NCI-H2081 treated with DMSO at 0.1 percent for 48 hours (cell line): ENCODE measurements at places on chromosomes 7 and 10.

DNA sequence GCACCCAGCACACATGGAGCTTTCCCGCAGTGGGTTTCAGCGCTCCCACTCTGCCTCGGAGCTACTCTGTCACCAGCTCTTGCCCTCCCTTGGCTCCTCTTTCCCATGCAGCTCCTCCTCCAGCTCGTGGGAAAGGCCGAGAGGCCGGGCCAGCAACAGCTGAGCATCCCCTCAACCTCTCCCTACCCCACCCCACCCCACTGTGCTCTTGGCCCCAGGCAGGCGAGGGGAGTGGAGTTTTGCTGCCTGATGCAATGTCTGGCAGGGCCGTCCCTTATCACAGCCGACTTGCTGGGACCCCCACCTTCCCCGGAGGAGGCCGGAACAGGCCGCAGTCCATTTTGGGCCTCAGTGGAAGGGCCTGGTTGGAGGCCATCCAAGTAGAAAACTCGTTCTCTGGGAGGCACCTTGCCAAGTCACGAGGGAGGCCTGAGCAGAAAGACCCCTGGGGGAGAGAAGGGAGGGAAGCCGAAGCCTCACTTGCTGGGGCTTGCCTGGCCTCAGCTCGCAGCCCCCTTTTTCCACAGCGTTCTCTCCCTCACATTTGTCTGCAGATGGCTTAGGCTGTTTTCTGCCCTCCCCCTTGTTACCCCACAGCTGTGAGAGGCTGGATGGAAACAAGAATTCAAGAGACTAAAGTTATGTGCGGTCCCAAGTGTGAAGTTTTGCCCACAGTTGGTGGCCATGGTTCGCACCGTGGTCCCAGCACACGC is 35.3 kb downstream of the CHST3 start:
- no peak for DNase-seq

DNA sequence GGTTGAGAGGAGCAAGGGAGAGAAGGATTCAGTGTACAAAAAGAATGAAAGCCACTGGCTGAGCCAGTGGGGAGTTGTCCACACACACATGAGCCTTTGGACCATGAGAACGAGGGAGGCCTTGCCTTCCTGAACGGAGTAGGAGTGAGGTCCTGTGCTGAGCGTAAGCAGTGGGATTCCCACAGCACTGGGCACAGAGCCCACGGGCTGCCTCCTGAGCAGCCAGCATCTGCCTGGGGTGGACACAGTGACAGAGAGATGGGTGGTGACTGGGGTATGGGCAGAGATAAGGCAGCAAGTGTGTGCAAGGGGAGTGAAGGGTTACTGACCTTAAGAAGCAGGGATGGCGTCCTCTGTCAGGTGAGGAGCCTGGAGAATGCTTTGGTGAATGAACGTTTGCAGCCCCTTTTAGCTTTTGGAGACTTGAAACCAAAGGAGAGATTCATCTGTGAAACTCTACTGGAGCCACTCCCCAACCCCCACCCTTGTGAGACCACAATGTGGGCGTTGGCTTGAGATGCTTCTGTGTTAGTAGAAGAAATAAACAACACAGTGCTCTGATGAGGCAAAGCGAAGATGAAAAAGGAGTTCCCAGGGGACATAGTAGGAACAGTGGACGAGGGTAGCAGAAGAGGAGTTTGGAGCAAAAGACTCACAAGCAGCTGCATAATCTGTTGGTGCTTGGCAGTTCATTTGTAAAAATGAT is 56.5 kb downstream of the FIGNL1 start:
- DNase-seq = no peak

DNA sequence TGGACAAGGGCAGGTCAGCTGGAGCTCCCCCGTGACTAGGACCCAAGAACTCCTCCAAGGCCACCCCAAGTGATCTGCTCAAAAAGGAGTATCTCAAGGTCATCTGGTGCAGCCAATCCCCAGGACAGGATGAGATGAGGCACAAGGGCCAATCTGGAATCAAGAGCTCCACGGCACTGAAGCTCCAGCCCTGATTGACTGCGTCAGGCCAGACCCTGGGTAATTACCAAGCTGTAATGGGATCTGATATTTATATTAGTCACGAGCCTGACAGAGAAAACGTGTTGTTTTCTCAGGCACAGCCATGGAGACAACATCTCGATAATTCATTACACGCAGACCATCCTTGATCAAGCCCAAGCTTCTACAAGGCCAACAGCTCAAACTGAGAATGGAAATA is 4.2 kb downstream of the KCNMA1 start:
- no peak for DNase-seq

- no peak for DNase-seq
These were observed 301.2 kb downstream of the DPP6 start for GRCh38 chr7:154353355-154353767.

DNA sequence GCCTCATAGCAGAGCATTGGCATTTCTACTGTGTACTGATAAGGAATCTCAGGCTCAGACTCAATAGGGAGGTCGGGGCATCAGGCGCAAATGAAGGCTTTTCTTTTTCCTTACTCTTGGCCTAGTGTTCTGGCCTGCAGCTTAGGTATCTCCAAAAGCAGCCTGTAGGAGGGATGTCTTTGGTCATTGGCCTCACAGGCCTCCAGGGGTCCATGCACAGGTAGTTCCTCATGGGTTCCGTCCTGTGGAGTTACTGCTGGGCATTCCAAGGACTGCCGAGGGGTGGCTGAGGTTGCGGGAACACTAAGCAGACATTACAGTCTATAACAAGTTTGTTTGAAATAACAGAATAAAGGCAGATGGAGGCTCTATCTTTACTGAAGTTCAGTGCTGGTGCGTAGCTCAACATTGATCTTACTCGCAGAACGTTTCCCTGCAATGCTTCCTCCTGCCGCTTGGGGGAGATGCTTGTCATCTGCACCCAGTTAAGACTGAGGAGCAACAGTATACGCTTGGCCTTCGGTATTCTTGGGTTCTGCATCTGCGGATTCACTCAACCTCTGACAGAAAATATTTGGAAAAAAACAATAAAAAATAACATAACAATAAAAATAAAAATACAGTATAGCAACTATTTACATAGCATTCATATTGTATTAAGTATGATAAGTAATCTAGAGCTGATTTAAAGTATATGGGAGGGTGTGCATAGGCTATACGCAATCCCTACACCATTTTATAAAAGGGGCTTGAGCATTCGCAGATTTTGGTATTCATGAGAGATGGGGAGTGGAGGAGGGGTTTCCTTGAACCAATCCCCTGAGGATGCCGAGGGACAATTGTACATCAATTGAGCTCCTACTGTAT is 58.9 kb downstream of the SH2D4B start:
- no peak for DNase-seq

DNA sequence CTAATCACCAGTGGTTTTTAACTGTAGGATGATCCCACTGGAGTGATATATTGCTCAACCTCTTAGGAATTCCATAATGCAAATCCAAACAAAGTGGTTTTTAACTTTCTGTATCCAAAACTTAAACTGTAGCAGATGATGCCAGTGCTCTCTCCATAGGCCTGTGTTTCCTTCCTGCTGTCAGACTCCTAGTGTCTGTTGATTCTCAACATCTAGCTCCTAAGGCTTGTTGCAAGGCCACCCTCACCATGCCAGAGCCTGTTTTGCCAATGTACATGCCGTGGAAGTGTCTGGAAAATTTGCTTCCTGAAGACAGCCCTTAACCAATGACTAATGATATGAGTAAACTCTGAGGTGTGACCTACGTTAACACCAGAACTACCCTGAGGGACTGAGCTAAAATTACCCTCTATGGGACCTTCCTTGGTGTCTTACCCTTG is 39.3 kb downstream of the C1GALT1 start:
- DNase-seq = no peak

DNA sequence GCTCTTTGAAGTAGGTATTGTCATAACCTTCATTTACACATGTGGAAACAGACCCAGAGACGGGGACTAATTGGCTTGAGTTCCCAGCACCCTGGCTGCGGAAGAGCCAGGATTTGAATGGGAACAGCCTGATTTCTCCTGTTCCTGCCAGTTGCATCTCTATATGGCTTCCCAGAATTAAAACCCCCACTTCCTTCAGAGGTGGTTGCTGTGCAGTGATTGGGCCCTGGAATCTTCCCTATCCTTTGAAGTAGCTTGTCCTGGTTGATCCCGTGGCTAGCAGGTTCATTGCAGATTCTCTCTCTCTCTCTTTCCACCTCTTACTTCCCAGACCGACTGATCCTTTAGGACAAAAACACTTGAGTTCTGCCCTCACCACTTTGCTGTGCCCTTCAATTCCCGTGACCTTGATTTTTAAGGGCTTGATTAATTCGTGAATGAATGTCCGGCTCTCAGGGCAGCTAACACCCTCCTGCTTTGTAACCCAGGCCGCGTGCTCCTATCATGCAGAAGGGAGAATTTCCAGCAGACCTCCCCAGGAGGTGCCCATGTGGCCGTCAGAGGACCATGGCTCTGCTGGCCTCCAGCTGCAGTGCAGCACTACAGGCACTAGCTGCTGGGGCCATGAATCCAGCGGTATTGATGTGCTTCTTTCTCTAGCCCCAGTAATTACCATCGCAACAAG is 120.6 kb upstream of the AGK start:
- no peak for DNase-seq

DNA sequence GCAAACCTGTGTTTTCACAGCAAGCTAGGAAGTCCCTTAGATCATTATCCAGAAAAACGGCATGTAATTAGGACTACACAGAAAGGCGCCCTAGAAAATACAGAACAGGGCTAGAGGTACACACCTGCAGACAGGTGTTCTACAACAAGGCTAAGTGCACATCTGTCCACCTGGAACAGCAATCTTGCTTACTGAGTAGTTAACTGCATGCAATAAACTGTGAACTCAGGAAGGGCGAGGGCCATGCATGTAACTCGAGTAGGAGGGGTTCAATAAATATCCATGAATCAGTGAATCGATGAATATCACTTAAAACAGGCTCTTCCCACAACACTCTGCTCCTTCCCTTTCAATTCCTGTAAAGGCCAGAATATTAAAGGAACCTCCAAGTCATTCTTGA is 22.0 kb downstream of the FAM171A1 start:
- DNase-seq = no peak

DNA sequence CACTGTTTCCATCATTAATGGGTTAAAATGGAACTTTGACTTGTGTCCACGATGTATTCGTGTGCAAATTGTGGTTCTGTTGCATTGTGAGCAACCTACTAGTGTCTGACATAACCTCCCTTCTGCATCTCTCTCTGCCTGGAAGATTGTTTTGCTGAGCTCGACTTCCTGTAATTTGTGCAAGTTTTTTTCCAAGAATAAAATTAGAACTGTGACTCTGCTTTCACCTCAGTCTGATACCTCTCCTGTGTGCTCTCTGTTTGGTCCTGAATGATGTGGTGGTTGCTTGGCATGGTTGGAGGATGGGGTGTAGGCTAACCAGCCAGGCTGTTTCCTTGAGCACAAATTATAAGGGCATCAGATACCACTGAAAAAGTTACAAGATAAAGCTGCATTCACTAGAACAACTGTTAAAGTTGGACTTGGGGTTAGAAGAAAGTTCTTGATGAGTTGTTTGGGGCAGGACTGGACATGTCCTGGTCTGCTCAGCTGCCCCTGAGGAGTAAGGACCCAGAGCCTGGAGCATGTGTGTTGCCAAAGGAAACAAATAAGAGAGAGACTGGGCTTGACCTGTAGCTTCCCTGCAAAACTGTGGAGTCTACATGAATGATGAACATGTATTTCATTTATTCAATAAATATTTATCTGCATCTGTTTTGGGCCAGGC is 1.9 kb upstream of the VOPP1 start:
- no peak for DNase-seq

- no peak for DNase-seq
These were observed 55.3 kb downstream of the SLC25A13 start for GRCh38 chr7:96266580-96266979.

DNA sequence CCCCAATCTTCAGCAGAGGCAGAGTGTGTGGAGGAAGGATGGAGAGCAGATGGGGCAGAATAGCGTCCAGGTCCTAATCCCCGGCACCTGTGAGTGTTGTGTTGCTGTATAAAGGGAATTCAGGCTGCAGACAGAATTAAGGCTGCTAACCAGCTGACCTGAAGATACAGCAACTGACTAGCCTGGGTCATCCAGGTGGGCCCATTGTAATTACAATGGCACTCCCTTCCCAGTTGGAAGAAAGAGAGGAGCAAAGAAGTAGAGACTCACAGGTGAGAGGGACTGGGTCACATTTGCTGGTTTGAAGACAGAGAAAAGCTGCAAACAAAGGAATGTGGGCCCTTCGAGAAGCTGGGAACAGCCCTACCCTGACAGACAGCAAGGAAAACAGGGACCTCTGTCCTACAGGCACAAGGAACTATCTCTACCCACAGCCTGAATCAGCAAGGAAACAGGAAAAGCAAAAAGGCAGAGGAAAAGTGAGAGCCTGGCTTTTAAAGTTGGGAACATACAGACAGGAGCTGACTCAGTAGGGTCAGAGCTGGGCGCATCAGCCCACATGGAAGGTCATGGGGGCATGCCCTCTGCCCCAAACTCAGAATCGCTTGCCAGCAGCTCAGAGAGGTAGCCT is 11.6 kb upstream of the TMEM72 start:
- no peak for DNase-seq

- DNase-seq = no peak
These were observed 739.5 kb downstream of the SORCS1 start for GRCh38 chr10:106424981-106425380.

GRCh38 chr7:157784979-157785441 is 448.2 kb downstream of the DNAJB6 start:
- no peak for DNase-seq

DNA sequence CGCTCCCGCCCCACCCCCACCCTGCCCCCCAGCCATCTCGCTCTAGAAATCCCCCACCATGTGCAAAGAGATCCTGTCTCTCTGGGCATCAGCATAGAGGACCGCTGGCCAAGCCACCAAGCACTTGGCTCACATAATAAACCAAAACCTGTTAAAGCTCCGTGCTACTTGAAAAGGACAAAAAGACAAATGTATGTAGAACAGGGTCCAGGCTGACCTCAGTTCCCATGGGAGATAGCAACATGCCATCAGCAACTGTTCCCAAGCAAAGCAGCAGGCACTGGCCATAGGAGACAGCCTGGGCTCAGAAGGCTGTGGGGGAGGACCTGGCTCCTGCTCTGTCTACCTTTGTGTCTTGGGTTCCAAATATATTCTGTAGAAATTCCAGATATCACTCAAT is 38.4 kb upstream of the GDF10 start:
- DNase-seq = no peak

DNA sequence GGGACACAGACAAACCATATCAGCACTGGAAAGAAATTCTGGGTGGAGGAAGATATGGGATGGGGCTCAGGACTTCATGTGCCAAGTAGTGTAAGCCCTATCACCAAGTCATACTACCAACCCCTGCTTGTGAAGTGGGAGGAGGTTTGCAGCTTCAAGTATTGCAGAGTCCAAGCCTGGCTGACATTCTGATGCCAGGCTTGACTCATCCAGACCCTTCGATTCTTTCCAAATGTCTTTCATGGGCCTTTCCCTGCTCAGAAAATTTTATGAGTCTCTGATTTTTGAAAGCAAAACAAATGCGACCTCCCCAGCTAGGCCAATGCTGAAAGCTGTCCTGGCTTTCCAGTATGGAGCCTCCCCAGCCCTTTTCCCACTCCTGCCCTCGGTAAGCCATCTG is 45.1 kb upstream of the SMNDC1 start:
- DNase-seq = no peak

GRCh38 chr7:93914581-93915066 is 6.9 kb upstream of the GNG11 start:
- DNase-seq = no peak

GRCh38 chr7:94450044-94450697 is 55.5 kb downstream of the COL1A2 start:
- DNase-seq = no peak

GRCh38 chr7:100722480-100723212 is 2.4 kb downstream of the EPO start:
- DNase-seq = no peak

- DNase-seq = peak; percentile 8
These were observed 148.7 kb downstream of the MYOF start for GRCh38 chr10:93333278-93333978.
